ENCODE measurements at places on chromosomes 3 and 15.

GRCh38 chr15:85723960-85724945, 70.5 kb downstream of the KLHL25 start:
- no peak for DNase-seq

DNA sequence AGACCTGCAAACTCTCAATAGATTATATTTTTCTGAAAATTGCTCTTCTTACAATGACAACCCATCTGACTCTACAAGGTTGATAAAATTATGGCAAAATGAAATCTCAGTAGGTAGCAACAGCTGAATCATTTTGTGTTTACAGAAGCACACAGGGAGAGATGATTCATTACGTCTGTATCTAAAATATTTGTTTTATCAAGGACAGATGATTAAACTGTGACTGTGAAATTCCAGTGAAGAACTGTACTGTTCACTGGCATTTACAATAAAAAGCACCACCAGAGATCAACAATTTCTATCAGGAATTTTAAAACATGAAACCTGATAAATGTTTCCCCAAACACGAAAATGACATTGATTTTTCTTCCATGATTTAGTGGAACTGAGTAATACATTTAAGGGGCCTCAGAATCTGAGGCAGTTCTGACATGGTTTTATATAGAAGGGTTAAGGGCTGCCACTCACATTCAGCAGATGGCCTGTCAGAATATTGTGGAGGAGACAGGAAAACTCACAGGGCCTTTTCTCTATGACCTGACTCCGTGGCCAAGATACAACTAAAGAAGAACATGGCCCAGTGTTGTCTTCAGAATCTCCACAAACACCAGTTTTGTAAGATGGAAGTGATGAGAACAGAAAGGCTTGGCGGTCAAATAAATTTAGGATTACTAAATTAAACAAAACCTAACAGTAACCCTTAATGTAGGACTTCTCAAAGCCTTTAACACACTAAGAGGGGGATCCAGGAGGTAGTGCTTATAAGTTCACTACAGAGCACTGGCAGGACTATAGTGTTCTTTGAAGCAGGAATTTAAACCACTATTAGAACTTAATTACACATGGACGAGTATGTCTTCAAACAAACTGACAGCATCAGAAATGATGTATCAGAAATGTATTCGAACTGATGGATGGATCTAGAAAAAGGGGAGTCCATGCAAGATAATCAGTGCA, 25.9 kb downstream of the RAD18 start:
- DNase-seq: peak; percentile 67

GRCh38 chr3:161682715-161683114, 186.1 kb downstream of the OTOL1 start:
- no peak for DNase-seq

GRCh38 chr15:94965593-94965992, 734.2 kb downstream of the MCTP2 start:
- no peak for DNase-seq

GRCh38 chr3:40915346-40915865, 283.9 kb upstream of the CTNNB1 start:
- DNase-seq: no peak

- DNase-seq: no peak
These were observed 570 bp downstream of the APH1B start for GRCh38 chr15:63277893-63278456.

DNA sequence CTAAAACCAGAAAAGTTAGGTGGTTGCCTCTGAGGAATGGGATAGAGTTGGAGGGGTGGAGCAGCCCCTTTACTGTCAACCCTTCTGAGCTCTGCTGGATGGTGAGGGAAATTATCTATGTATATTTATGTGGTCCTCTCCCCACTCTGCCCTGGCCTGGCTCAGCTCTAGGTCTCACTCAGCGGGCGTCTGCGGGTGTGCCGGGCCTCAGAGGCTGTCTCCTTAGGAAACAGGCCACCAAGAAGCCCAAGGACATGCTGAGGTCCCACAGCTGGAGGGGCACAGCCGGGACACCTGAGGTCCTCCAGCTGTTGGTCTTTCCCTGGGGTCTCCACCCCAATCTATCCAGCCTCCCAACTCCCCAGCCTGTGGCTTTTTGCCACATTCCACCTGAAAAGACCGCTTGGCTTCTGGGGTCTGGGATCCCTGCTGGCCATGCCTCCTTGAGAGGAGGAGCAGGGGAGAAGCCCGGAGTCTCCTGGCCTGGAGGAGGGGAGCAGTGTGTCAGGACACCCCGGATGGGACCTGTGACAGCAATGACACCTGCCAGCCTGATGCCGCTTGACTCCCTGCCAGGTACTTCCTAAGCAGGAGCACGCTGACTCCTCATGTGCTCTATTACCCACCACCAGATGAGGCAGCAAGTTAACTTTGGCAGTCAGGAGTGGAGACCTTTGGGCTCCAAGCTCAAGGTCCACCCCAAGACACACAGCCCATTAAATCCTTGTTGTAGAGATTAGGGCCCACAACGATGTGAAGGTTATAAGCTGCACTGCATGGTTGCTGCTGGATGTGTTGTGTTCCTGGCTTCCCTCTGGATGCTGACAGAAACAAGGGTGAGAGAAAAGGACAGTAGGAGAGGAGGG, at the start of gene SLC28A1:
Gene SLC28A1 (plus strand): TSS at position 747 of the 866 bp plus-strand sequence. CDS start 3,099 bp downstream, outside the sequence.
- DNase-seq: no peak

DNA sequence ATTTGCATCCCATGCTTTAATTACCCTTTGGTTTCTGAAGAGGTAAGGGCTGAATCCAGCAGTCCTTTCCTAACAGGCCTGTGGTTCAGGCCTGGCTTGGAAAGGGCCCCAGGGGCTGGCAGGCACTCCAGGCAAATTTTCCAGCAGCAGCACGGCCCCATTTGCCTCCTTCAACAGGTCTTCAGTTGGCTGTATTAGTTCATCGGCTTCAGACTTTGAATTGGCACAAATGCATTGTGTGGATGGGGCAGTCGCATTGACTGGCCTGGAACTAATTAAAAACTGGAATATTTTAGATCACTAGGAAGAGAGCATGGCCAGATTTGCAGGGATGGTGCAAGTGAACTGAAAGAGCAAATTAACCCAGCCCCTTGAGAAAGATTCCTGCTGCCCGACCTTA, 207.8 kb upstream of the MCTP2 start:
- DNase-seq: no peak

GRCh38 chr3:95408464-95408862, 1345.6 kb downstream of the NSUN3 start:
- no peak for DNase-seq

DNA sequence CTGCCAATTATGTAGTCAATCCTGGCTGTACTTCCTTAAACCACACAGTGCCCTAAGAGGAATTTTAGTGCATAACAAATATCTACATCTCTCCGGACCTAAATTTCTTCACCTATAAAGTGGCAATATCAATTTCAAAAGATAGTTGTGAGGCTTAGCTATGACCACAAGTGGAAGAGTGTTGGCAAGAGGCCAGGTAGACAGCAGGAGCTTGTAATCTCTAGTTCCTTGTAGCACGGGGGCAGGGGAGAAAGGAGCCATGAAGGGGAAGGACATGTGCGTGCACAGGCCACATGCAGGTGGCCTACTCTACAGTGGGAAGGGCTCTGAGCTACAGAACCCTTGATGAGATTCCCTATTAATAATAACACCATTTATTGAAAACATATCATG, 269.7 kb downstream of the ABHD5 start:
- DNase-seq: no peak

DNA sequence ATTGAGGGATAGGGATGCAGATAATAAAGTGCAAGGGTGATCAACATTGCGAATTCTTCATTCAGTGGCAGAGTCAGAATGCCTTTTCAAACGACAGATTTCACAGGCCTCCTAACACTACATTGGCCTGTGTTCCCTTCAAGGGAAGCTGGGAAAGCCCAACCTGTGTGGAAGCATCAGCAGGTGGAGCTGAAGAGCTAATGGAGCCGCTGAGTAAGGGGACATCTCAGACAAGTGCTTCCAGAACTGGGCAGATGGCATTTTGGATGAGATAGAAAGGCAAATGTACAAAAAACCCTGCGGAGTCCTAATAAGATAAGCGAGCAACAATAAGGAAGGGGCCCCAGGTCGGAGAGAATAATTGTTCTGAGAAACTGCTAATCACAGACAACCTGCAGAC, 8.5 kb upstream of the SLC24A5 start:
- no peak for DNase-seq

DNA sequence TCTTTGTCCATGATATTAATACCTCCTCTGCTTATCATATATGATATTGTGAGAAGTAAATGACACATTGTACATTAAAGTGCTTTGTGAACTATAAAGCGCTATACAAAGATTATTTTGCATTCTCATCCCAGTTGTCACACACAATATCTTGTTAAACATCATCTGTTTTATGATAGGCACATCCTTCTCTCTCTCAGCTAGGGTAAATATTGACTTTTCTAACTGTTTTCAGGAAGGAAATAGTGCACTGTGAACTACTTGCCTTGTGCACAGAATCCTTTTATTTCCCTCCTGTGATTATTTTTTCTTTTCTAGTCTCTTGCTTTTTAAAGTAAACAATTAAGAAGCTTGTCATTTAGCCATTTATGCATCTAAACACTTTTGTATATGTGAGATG, 388.2 kb downstream of the LPP start:
- no peak for DNase-seq

DNA sequence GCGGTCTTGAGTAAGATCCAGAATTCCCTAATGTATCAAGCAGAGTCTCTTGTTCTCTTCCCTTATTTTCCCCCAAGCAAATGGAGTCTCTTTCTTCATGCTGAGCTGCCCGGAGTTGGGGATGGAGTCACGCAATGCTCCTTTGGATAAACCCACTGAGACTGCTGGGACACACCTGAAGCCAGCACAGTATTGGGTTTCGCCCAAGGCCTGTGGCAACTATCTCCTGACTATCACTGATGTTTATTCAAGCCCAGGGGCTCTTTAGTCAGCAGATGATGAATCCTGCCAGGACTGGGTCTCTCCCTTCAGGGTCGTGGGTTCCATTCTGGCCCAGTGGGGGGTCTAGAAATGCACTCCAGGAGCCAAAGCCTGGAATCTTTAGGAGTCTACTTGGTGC, 11.3 kb downstream of the USF3 start:
- DNase-seq: no peak

GRCh38 chr15:90981681-90982080, 12.7 kb downstream of the PRC1 start:
- no peak for DNase-seq

- no peak for DNase-seq
These were observed 19.6 kb upstream of the LRRK1 start for GRCh38 chr15:100899601-100900000.

DNA sequence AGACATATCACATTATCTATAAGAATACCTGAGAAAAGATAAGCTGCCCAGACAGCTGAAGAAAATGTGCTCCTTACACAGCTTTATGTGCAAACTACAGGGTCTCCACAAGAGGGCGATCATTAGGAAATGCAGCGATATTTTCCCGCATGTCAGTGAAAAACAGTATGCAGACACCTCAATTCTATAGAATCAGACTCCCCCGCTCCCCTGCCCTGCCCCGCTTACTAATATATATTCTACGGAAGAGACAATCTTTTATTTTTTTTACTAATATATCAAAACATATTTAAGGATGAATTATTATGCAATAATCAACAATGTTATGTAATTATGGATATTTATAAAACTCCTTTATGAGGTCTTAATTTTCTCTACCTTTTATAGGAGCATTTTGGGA, 681.3 kb downstream of the ROBO1 start:
- DNase-seq: peak; percentile 17

GRCh38 chr3:100641471-100642032, 32.2 kb downstream of the ADGRG7 start:
- no peak for DNase-seq

- DNase-seq: no peak
These were observed 6.7 kb downstream of the P2RY12 start for GRCh38 chr3:151377768-151378385.

DNA sequence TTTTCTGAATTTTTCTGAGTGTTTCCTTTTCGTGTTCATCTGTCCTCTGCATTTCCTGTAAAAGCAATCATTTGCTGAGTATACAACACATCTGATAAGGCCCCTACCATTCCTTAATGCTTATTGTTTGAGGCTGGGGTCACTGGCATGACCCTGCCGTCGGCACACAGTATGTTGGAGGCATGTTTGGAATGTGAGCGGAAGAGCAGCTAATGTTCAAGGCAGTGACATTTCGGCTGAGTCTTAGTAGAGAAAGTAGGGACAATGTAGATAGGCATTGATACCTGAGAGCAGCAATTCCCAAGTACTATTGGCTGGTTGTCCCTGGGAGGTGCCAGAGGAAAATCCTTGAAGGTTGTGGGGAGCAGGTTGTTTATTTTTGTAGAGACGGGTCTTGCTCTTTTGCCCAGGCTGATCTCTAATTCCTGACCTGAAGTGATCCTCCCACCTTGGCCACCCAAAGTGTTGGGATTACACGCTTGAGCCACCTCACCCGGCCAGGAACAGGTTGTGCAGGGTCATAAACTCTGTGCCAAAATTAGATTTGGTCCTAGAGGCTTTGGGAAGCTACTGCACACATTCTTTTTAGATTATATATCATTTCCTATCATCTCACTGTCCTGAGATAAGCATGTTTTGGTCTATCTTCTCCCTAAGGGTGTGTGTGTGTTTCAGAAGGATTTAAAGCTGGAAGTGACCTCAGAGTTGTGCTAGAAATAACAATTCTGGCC, 13.5 kb downstream of the PTPN23 start:
- DNase-seq: no peak

DNA sequence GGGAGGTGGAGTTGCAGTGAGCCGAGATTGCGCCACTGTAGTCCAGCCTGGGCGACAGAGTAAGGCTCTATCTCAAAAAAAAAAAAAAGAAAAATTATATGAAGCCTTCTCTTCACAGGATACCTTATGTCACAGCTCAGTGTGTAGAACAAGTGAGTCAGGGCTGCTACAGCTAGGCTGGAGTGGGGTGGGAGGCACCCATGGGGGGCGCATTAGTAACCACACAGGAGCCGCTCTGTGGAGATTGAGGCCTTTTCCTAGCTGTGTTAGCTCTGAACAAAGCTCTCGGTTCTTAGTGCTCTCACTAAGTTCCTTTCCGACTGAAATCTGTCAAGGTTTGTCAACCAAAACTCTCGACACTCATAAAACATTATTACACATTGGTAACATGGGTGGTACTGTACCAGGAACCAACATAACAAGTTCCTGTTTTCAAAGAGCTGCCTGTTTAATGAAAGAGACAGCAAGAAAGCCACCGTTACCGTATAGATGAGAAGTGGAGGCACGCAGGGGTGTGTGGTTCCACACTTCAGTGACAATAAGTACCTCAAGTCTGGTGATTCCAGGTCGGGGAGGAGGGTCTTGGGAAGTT, 4.5 kb downstream of the LRRC31 start:
- no peak for DNase-seq

- no peak for DNase-seq
These were observed 23.4 kb downstream of the SLC9A9 start for GRCh38 chr3:143824735-143825385.

Data from amniotic stem cell (primary cell).